ENCODE measurements at places on chromosomes 4 and X.

- no peak for DNase-seq
Observed at GRCh38 chr4:45410701-45411210, 684.4 kb upstream of the GNPDA2 start.

DNA sequence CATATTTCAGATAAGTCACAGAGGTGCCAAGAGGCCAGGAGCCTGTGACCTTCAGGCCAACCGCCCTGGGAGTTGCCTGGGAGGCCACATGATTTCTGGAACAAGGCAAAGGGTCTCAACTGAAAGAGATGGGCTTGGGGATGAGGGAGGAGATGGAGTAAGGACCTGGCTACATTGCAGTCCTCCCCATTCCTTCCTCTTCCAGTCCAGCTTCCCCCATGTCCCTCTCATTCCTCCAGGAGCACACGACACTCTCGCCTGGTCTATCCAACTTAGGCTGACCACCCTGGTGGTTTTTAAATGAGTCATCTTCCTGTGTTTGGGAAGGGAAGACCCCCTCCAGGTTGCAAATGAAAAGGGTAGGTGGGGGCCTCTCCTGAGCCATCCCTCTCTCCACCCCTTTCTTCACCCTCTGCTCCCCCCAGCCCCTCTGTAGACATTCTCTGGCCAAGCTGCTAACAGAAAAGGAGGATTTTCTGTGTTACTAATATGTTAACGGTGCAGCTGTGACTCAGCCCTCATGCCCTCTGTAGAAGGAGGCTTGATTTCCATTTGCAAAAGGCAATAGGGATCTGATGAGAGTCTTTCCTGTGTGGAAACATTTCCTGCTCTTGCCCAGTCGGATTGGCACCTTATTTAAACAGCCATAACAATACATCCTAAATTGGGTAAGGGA is 79.2 kb downstream of the RTL5 start:
- no peak for DNase-seq

GRCh38 chr4:142474398-142475087 is 371.6 kb downstream of the INPP4B start:
- DNase-seq, result no peak

- peak; percentile 81 for DNase-seq
Observed at GRCh38 chrX:48937054-48937907, 18.5 kb upstream of the PIM2 start.

DNA sequence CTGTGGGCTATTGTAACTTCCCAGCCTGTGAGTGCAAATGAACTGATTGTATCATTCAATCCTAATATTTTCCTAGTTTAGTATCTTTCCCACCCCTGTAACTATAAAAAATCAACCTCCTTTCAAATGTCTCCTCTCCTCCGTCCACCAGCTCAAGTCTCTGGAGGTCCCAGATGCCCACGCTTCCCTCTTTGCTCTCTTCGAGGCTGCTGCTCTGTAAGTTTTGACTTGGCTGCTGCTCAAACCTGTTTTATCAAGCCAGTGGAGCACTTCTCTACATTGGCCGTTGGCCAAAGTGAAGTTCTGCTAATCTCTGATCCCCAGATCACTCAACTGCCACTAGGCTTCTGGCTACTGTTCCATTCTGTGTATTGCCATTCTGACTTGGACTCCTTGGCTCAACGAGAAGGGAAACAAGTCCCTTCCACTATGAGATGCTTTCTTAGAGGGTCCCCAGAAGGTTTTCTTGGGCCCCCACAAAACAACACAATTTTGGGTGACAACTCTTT is 60.7 kb upstream of the RAPGEF2 start:
- no peak for DNase-seq

- DNase-seq, result no peak
Observed at GRCh38 chr4:93722446-93722845, 106.1 kb upstream of the ATOH1 start.

- DNase-seq, result no peak
Observed at GRCh38 chr4:111450867-111451266, 694.4 kb upstream of the FAM241A start.

DNA sequence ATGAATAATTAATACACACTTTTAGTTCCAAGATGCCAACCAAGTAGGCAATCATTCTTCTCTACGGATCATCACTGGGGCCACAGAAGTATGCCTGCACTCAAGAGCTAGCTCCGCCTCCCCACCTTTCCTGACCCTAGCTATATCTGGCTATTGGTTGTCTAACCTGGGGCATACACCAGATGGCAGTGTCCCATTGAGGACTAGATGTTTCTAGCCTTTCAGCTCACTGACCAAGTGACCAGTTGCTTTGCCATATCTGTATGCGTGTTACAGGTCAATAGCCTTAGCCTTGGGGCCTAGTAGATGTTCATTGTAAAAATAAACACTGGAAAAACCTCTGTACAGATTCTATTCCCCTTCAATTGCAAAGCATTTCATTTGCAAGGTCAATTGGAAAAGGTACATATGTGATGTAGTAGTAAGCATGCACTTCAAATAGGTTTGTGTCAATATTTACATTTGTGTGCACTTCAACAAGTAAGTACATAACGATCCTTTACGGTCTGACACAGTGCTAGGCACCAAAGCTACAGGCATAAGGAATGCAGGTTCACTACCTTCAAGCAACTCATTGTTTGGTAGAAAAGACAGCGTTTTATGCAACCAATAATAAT is 521.7 kb downstream of the PPARGC1A start:
- no peak for DNase-seq

- DNase-seq, result no peak
Observed at GRCh38 chr4:31995943-31996901, 1276.1 kb downstream of the PCDH7 start.

GRCh38 chr4:54539500-54540029 is 118.2 kb upstream of the KIT start:
- DNase-seq, result no peak

DNA sequence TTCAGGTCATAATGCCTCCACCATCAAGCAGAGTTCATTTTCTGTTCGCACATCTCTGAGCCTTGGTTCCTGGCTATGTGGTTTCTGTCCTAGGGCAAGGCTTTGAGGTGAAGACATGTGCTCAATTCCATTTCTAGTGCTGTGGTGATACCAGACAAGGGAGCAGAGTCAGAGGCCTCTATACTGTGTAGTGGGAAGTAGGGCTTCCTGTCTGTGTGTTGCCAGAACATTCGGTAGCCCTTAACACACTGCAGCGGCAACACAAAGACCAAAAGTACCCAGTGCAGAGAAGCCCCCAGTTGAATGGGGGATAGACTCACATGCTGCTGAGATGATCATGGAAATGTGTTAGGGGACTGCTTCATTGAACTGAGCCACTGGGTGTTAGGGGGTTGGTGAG is 56.4 kb downstream of the STARD8 start:
- no peak for DNase-seq

- no peak for DNase-seq
Observed at GRCh38 chrX:33178690-33179089, 32.7 kb downstream of the DMD start.

DNA sequence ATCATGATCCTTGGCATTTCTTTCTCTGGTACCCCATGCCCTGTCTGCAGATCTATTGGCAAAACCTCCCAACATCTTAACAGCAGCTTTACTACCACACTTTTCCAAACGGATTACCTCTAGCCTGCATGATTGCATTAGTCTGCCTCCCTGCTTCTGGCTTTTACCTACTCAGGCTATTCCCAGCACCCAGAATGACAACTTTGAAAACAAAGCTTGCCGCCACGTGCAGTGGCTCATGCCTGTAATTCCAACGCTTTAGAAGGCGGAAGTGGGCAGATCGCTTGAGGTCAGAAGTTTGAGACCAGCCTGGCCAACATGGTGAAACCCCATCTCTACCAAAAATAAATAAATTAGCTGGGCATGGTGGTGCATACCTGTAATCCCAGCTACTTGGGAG is 60.2 kb downstream of the UBE2K start:
- DNase-seq, result no peak
